CD4-positive, CD25-positive, alpha-beta regulatory T cell (primary cell): ENCODE measurements at places on chromosomes 7 and 10. TPM values are rescaled to one million over a fixed set of nuclear protein-coding genes. Genes with fewer than 3 reads are reported as not detected.

GRCh38 chr7:49926720-49927119 lies 153.3 kb downstream of the VWC2 start:
- no peak for DNase-seq

EVX1 gene
- total RNA-seq, result not detected

- DNase-seq, result no peak
Measured at GRCh38 chr10:125955766-125956165, 59.4 kb downstream of the FANK1 start.

NUTM2A gene
- total RNA-seq, result 0.86 TPM

AKR1C2 gene
- total RNA-seq, result not detected

PRSS37 gene
- not detected for total RNA-seq

GRCh38 chr7:155745737-155746136 lies 66.5 kb downstream of the SHH start:
- DNase-seq, result no peak

DNA sequence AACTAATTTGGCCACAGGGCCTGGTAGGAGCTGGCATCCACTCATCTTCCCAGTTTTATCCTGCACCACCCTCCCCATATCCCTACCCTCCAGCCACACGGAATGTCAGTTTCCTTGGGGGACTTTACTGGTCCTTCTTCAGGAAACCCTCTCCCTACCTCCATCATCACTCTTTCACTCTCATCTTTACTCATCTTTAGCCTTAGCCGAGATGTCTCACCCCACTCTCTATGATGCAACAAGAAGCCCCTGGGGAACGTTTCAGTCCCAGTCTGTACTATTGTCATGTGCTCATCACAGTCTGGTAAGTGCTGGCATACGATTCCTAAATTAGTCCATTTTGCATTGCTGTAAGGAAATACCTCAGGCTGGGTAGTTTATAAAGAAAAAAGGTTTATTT lies 34.9 kb upstream of the TMEM248 start:
- DNase-seq, result no peak

GRCh38 chr10:98244586-98244985 lies 23.4 kb downstream of the LOXL4 start:
- no peak for DNase-seq

- no peak for DNase-seq
Measured at GRCh38 chr7:103031781-103032180, 42.8 kb downstream of the FBXL13 start.

- DNase-seq, result no peak
Measured at GRCh38 chr10:24513155-24513554, 210.5 kb downstream of the ARHGAP21 start.

DNA sequence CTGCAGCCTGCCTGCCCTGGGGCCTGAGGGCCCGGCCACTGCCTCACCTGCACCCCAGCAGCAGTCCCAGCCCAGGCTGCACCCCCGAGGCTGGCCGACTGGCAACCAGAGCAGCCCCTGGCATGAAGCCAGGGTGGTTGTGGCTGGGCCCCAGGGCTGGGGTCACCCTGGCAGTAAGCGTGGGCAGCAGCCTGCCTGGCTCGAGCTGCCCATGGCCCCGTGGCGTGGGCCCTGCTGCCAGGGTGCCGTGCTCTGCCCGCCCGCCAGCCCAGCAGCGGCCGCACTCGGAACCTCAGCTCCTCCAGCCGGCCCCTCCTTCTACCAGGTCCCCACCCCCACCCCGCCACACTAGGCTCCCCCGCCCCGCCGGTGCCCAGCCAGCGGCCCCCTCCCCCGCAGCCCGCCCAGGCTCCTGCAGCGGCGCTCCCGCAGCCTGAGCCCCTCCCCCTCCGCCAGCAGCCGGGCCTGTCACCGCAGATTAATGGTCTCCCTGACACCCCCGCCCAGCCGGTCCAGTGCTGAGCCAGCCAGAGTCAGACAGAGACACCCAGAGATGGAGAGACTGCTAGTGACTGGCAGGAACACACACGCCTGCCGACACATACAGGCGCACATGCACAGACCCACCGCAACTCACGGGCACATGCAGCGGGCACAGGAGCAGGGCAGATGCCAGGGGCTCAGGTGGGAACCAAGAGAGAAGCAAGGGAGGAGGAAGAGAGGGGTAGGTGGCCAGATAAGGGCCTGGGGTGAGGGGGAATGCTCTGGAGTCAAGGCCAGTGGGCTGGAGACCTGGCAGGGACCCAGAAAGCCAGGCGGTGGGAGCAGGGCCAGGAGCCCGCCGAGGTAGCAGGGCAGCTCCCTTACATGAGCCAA lies 22.4 kb downstream of the KCNH2 start:
- no peak for DNase-seq

NEUROD6 gene
- not detected for total RNA-seq

- DNase-seq, result no peak
Measured at GRCh38 chr7:95501261-95501832, 15.6 kb downstream of the ASB4 start.

- DNase-seq, result no peak
Measured at GRCh38 chr7:151987748-151988529, 31.7 kb downstream of the GALNTL5 start.

CHST12 gene
- total RNA-seq, result 27.8 TPM

DNA sequence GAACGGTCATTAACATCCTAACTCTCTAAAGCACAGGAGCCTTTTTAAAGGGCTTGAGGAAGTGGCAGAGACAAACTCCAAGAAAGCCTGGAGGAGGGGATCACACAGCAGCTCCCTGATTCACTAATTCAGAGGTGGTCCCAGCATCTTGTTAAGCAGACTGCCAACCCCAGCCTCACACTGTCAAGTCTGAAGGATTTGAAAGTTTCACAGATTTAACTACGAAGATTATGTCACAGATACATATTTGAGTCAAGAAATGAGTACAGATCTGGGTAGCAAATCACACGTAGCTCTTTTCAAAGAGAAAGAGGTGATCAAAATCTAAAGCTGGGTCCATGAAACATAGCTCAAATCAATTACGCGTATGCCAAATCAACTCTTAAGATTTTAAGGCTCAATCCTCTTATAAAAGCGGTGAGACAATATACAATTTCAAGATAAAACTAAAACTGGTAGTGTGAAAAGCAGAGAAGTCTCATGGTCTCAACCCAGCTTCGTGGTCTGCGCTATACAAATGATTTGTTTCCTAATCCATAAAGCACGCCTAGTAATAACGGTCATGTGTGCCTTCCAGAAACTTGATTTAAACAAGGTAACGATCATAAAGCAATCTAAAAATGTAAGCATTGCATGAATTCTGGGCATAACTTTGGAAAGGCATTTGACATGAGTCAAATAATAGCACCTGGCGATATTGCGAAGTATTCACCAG lies 229.9 kb upstream of the MKLN1 start:
- DNase-seq, result no peak
